Fibroblast of skin of back (primary cell): ENCODE measurements at places on chromosomes 6 and 20.

DNA sequence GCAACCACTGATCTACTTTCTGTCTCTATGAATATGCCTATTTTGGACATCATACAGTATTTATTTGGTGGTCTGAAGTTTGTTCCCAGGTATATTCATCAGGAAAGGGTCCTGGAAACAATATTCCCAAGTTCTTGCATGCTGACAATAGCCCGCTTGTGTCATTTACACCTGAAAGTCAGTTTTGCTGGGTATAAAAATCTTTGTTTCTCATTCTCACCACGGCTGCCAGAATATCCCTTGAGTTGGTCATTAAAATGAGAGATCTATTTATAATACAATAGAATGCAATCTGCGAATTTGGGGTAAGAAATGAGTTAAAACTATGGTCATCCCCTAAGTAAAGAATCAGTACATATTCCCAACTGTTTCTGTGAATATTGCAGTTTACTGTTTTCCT lies 79.0 kb downstream of the MAN1A1 start:
- DNase-seq = no peak

- DNase-seq = no peak
Observed at GRCh38 chr6:46466570-46466969, 24.7 kb downstream of the RCAN2 start.

GRCh38 chr20:64280460-64280843 lies 24.9 kb downstream of the PCMTD2 start:
- DNase-seq = no peak

- no peak for DNase-seq
Observed at GRCh38 chr6:70601014-70601413, 34.3 kb downstream of the SDHAF4 start.

GRCh38 chr6:70059039-70059719 lies 192.8 kb downstream of the COL19A1 start:
- no peak for DNase-seq

- DNase-seq = no peak
Observed at GRCh38 chr6:158026901-158027589, 45.4 kb downstream of the SYNJ2 start.

DNA sequence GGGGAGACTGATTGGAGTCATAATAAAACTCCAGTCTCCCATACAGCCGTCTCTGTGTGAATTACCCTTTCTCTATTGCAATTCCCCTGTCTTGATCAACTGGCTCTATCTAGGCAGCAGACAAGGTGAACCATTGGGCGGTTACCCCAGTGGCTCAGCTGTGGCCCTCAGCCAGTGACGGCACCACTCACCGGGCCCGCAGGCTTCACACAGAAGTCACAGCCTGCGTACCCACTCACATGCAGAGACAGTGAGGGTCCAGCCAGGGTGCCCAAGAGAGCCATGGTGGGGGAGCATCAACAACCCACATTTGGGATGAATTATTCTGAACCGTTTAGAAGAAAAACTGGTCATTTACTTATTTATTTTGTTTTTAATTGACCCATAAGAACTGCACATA lies 78.5 kb downstream of the WDR27 start:
- no peak for DNase-seq

GRCh38 chr6:161694995-161695394 lies 421.1 kb upstream of the AGPAT4 start:
- peak; percentile 46 for DNase-seq

DNA sequence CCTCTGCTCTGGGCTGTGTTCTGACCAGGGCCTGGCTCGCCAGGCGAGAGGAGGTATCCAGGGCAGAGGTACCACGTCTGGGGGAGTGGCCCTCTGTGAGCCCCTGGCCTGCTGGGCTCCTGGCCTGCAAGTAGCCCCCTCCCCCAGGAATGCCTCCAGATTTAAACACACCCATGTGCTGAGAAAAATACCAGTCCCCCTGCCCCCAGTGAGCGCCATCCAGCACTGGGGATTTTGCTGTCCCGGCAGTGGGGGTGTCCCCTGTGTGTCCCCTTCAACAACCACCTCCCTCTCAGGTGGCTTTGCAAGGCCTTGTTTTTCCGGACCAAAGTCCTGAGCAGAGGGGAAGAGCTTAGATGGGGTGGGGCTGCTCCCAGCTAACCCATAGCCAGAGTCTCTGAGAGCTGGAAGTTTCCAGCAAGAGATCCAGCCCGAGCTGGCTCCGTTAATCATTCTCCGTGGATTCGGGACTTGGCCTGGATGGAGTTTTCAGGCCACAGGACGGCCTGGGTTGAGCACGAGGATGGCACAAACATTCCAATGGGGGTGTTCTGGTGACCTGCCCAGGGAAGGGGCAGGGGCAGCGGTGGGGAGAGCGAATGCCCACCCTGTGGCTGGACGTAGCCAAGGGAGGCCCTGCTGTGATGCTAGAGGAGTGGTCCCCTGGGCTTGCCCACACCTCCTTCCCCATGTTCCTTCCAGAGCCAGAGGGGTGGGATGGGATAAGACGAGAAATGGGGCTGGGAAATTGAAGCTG lies 29.0 kb downstream of the PCK1 start:
- no peak for DNase-seq

DNA sequence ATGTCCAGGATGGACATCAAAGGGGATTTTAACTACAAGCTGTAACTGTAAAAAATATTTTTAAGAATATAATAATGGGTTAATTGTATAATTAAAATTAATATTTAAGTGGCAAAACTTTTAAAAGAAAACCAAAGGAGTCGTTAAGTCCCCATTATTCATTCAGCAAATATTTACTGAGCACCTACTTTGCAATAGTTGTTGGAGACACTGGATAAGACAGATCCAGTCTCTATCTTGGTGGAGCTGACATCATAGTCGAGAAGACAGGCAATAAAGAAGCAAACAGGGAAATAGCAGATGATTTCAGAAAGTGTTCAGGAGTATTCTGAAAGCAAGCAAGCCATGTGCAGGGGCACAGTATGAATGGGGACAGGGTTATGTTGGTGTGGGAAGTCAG lies 137.0 kb downstream of the CEBPB start:
- DNase-seq = no peak

- peak; percentile 81 for DNase-seq
Observed at GRCh38 chr6:137728386-137729349, 138.4 kb upstream of the TNFAIP3 start.

DNA sequence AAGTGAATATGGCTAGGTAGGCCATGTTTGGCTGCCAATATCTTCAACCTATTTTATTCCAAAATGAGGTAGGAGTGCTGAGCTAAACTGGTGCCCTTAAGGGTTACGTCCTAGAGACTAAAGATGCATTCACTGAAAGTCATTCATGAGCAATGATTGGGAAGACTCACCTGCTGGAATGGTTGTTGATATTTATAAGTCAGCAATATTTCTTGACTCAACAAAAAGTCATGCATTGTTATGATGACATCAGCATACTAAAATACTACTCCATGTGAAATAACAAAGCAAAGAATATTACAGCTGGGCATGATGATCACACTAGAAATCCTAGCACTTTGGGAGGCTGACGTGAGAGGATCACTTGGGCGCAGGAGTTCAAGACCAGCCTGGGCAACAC lies 17.6 kb upstream of the NUP153 start:
- DNase-seq = no peak

GRCh38 chr6:170295510-170296422 lies 4.9 kb upstream of the DLL1 start:
- peak; percentile 19 for DNase-seq

GRCh38 chr6:140052736-140053729 lies 678.6 kb upstream of the CITED2 start:
- peak; percentile 59 for DNase-seq

- DNase-seq = no peak
Observed at GRCh38 chr20:37347891-37348791, 2.2 kb downstream of the SRC start.

GRCh38 chr6:163834226-163834970 lies 419.9 kb downstream of the QKI start:
- no peak for DNase-seq
